ENCODE measurements at places on chromosomes 1 and 21.

GRCh38 chr1:31241321-31241720 lies 1.6 kb upstream of the NKAIN1 start:
- no peak for DNase-seq

DNA sequence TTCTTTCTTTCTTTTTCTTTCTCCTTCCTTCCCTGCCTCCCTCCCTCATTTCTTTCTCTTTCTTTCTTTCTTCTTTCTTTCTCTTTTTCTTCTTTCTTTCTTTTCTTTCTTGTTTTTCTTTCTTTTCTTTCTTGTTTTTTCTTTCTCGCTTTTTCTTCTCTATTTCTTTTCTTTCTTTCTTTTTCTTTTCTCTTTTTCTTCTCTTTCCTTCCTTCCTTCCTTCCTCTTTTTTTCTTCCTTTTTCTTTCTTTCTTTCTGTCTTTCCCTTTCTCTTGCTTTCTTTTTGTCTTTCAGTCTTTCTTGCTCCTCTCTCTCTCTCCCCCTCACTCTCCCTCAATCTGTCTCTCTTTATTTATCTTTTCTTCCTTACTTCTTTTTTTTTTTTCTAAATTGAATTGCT lies 472.0 kb upstream of the CHRM3 start:
- DNase-seq, result no peak

DNA sequence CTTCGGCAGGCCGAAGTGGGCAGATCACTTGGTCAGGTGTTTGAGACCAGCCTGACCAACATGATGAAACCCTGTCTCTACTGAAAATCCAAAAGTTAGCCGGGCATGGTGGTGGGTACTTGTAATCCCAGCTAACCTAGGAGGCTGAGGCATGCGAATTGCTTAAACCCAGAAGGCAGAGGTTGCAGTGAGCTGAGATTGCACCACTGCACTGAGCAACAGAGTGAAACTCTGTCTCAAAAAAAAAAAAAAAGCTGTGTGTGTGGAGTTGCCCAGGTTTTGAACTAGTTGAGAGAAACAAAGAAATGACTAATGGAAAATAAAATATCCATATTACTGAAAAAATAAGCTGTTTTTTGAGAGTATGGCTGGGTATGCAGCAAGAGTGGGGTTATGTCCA lies 100.2 kb downstream of the GTF2B start:
- DNase-seq, result no peak

DNA sequence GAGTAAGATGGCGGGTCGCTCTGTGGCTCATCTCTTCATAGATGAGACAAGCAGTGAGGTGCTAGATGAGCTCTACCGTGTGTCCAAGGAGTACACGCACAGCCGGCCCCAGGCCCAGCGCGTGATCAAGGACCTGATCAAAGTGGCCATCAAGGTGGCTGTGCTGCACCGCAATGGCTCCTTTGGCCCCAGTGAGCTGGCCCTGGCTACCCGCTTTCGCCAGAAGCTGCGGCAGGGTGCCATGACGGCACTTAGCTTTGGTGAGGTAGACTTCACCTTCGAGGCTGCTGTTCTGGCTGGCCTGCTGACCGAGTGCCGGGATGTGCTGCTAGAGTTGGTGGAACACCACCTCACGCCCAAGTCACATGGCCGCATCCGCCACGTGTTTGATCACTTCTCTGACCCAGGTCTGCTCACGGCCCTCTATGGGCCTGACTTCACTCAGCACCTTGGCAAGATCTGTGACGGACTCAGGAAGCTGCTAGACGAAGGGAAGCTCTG lies 2.4 kb downstream of the TNFAIP8L2 start:
- DNase-seq, result no peak

DNA sequence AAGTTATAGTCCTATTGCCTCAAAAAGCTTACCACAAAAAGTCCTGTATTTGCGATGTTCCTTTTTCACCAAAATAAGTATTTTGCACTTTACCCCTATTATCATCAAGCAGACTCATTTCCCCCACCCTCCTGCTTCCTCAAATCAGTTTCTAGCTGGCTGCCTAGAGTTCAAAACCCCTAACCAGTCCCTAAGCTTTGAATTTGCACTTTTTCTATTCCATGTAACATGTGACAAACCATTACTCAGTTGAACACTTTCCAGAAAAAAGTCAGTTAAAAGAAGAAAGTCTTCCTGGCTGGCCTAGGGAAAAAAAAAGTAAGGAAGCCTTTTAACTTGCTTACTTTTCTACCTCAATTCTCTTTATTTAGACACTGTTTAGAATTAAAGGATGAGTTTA lies 8.2 kb downstream of the CEP170 start:
- DNase-seq, result no peak

- no peak for DNase-seq
Measured at GRCh38 chr1:64857347-64857746, 109.0 kb downstream of the JAK1 start.

DNA sequence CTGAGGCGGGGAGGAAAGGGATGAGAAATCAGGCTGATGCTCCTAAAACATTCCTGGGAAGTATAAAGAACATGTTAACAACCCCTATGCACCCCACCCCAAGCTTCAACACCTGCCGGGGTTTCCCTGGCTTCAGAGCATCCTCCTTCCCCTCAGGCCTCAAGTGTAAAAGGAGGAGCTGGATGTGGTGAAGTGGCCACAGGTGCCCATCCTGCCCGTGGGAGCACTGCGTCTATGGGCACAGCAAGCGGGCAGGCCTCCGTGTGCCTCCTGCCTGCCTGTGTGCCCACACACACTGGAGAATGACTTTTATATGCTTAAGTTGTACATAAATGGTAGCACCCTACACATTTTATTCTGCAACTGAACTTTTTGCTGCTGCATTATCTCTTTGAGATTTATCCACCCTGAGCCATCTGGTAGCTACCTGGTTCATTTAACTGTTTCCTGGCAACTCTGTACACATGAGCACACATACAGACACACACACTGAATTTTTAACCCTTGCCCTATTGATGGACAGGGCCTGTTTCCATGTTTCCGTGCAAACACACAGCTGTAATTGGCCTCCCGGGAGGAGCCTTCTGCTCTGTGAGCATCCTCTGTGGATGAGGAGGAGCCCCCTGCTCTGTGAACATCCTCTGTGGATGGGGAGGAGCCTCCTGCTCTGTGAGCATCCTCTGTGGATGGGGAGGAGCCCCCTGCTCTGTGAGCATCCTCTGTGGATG lies 13.4 kb upstream of the FTCD start:
- DNase-seq, result no peak

All from NCI-H345 (cell line).